ENCODE measurements at places on chromosomes 11 and 22. TPM values are rescaled to one million over a fixed set of nuclear protein-coding genes. Genes with fewer than 3 reads are reported as not detected.

MUC2 gene
- not detected for total RNA-seq

SLC22A6 gene
- total RNA-seq: not detected

IGLL5 gene
- total RNA-seq: not detected

GGTLC3 gene
- total RNA-seq: not detected

POTEH gene
- not detected for total RNA-seq

GUCY1A2 gene
- total RNA-seq: 6.0 TPM

FAM181B gene
- total RNA-seq: 0.18 TPM

RAG1 gene
- 0.54 TPM for total RNA-seq

HOATZ gene
- total RNA-seq: not detected

TMEM45B gene
- total RNA-seq: not detected

PMM1 gene
- 44.6 TPM for total RNA-seq

YPEL1 gene
- total RNA-seq: 0.81 TPM

NXPE4 gene
- total RNA-seq: not detected

SEPTIN5 gene
- 25.8 TPM for total RNA-seq

TEX12 gene
- not detected for total RNA-seq

FGF19 gene
- not detected for total RNA-seq

CCDC87 gene
- not detected for total RNA-seq

OR4C16 gene
- total RNA-seq: not detected

ALG8 gene
- 31.1 TPM for total RNA-seq

FIBP gene
- total RNA-seq: 101 TPM

Measured in cardiac atrium fibroblast (primary cell).